Transverse colon (tissue), 4 donors: ENCODE measurements at places on chromosomes 5 and 9. TPM values are rescaled to one million over a fixed set of nuclear protein-coding genes. Genes with fewer than 3 reads are reported as not detected.

- DNase-seq = no peak
Observed at GRCh38 chr9:68555437-68556150, 14.9 kb upstream of the TMEM252 start.

DNA sequence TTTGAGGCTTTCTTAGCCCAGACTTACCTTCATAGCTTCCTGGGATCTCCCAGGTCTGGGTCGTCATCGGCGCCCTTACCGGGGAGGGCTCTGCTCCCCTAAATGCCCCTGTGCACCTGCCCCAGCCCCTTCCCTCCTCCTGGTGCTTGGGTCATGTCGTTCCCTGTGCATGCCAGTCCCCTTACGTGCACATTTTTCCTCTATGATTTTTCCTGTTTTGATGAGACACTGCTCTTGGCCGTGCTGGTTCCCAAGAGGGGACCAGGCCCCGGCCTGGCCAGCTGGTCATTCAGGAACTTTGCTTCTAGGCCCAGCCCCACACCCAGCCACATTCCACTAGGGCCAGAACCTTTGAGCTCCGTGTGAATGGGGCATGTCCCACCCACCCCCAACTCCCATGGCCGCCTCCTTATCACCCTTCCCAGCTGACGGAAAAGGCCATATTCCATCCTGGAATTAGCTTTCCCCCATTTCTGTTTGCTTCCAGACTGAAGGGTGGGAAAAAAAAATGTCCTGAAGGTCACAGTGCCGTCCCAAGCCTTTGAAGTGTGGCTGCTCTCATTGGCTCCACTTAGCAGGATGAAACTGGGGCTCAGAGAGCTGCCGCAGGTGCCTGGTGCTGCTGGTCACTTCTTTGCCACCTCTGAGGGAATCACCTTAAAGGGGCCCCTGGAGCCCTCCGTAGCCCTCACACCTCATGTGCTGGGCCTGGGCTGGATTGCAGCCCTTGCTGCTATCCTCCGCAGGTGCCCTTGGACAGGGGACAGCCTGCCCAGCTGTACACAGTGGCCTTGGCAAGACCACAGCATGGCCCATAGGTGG, 25.1 kb downstream of the ERGIC1 start:
- peak; percentile 80 for DNase-seq

- no peak for DNase-seq
Observed at GRCh38 chr5:142134331-142135010, 25.9 kb downstream of the NDFIP1 start.

GRCh38 chr9:5817862-5818261, 15.1 kb downstream of the ERMP1 start:
- no peak for DNase-seq

GRCh38 chr9:123960366-123960765, 30.4 kb upstream of the DENND1A start:
- no peak for DNase-seq

- no peak for DNase-seq
Observed at GRCh38 chr5:41503310-41503709, 7.1 kb downstream of the PLCXD3 start.

GRCh38 chr9:123395276-123395688, 39.3 kb downstream of the CRB2 start:
- DNase-seq = no peak

GRCh38 chr5:111439473-111440075, 72.8 kb downstream of the STARD4 start:
- DNase-seq = no peak

GRCh38 chr9:113425072-113425471, 14.5 kb downstream of the C9orf43 start:
- no peak for DNase-seq

GRCh38 chr9:18473652-18474279, at the start of gene ADAMTSL1:
ADAMTSL1 (plus strand) TSS chr9:18474153; CDS start chr9:18474233, 80 bp downstream.
- DNase-seq = peak; percentile 25

GRCh38 chr9:134327671-134328231, 1.5 kb downstream of the RXRA start:
- no peak for DNase-seq

DNA sequence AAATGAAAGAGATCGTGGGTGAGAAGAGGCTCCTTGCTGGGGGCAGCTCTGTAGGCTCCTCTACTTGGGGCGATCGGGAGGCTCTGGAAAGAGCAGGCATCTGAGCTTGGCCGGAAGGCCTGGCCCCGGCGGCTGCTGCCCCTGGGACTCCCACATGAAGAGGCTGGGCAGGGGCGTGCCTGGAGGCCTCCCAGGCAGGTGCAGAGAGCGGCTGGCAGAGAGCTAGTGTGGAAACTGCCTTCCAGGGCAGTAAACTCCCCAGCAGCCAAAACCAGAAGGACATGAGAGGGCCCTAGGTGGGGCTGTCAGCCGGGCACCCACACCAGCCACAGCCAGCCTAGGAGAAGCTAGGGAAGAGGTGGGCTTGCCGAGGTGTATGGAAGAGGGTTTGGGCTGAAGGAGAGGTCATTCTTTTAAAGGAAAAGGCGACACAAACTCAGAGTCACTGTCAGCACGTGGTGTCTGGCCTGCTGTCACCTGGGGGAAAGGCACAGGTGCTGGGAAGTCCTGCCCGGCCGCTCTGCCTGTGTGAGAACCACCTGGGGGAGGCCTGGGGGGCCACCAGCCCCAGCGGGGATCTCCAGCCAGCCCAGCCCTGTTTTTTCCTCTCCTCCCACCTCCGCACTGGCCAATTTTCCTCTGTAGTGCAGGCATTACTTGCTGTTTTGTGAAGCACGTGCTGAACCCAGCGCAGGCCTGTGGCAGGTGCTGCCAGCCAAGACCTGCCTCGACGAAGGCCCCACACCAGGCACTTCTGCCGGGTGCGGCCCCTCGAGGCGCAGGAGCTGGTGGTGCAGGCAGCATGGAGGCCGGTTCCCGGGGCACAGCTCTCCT, 44.8 kb upstream of the EGFL7 start:
- DNase-seq = peak; percentile 62

DNA sequence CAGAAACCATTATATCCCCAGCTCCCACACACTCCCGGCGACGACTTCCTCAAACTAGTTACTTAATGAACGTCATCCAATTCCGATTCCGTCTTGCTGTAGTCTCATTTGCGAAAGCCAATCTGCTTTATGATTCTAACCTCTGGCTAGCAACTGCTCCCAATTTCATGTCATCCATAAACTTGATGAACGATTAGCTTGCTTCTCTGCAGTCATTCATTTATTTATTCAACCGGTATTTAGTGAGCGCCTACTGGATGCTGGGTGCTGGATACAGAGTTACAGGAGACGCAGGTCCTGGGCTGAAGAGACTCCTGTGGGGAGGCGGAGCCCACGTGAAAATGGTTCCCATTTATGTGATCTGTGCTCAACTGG, 46.2 kb downstream of the TSPAN17 start:
- peak; percentile 48 for DNase-seq

DNA sequence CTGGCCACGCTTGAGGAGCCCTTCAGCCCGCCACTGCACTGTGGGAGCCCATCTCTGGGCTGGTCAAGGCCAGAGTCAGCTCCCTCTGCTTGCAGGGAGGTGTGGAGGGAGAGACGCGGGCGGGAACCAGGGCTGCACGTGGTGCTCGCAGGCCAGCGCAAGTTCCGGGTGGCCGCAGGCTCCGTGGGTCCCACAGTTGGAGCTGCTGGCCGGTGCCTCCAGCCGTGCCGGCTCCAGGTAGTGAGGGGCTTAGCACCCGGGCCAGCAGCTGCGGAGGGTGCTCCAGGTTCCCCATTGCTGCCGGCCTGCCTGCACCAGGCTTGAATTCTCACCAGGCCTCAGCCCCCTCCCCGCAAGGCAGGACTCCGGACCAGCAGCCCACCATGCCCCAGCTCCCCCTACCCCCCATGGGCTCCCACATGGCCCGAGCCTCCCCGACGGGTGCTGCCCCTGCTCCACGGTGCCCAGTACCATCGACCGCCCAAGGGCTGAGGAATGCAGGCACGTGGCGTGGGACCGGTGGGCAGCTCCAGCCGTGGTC, 192.8 kb upstream of the IZUMO3 start:
- DNase-seq = no peak

- DNase-seq = peak; percentile 73
Observed at GRCh38 chr9:123642291-123643278, 286.6 kb downstream of the CRB2 start.

GRCh38 chr5:174147551-174147950, 102.0 kb downstream of the NSG2 start:
- DNase-seq = no peak

GRCh38 chr5:173454361-173454735, 126.1 kb upstream of the STC2 start:
- DNase-seq = no peak

The TNFAIP8 gene
- total RNA-seq = 9.8 TPM

The MYORG gene
- total RNA-seq = 71.4 TPM

The SAPCD2 gene
- total RNA-seq = 0.37 TPM

The NELFB gene
- total RNA-seq = 90.5 TPM

The STK32A gene
- 1.6 TPM for total RNA-seq

The PCDHB7 gene
- total RNA-seq = 0.79 TPM
